ENCODE measurements at places on chromosomes 2 and 18. TPM values are rescaled to one million over a fixed set of nuclear protein-coding genes. Genes with fewer than 3 reads are reported as not detected.

DNA sequence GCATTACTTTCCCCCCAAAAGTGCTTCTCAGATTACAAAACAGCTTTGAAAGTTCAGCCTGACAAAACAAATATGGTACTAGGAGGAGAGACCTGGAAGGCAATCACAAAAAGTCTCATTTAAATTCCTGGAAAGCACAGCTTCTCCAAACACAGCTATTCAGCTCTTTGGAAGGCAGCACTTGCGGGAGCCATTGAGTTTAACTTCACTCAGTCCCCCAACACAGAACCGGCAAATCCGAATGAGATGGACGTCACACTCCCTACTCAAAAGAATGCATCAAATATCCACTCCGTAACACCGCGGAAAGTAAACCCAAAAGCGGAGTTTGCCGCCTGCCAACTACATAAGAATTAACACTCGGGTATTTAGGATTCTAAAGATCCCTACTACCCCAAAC lies 638 bp downstream of the ST6GAL2 start:
- no peak for DNase-seq

DNA sequence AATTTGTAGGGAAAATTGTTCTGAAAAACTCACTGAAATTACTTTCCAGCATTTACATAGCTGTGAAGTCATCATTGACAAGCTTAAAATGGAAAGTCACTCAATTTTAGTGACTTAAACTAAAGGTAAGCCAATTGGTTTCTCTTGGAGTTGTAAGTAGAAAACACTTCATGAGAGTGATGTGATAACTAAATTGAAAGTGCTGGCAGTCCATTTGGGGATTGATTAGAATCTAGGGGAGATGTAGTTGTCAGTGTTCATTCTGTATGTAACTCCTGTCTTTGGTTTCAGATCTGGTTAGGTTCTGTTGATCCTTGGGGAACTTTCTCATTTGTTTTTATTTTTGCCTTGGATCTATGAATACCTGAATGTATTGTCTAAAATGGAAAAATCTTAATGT lies 53.8 kb downstream of the COX7A2L start:
- DNase-seq, result no peak

DNA sequence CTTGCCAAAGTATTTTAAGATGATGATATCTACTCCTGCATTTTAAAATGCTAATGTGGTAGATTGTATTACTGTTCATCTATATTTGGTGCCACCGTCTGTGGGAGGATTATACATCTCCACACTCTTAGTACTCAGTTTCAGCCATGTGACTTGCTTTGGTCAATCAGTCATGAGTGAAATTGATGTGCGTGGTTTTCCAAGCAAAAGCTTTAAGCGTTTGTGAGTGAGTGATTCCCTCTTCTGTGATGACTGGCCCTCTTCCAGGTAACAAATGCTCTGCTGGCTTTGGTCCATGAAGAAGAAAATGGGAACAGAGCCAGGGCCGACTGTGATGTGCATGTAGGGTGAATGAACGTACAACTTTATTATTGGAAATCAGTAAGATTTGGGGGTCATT lies 330.4 kb downstream of the LPIN1 start:
- no peak for DNase-seq

GRCh38 chr2:100924520-100925451 lies 77.3 kb upstream of the RPL31 start:
- no peak for DNase-seq

DNA sequence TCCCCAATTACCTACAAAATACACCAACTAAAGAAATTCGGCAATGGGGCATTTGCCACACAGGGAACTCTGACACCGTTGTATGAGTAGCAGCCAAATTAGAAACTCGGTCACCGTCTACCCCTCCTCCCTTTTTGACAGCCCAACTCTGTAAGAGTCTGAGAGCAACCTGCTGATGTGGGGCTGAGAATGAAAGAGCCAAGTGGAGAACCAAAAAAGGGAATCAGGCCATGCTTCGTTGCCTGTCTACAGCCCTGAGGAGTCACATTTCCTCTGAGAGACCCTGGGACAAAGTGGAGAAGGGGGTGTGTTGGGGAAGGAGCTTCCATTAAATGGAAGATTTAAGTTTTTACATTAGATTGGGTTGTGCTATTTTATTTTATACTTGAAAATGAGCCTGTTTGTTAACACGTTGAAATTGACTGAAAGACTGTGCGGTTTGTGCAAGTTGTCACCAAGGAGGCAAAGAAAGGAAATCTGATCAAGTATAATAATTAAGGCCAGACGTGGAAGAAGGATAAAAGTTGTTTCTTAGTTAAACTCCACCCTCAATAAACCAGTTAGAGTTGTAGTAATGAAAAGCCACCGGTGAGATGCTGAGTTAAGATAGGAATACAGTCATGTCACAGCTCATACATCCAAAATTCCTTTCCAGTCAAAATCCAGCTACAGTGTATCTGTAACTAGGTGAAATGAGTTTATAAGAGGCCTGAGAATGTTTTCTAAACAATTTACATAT lies 131.7 kb upstream of the CREB1 start:
- DNase-seq, result no peak

- DNase-seq, result no peak
Observed at GRCh38 chr2:29983308-29983707, 61.9 kb upstream of the ALK start.

GRCh38 chr18:991441-991840 lies 86.8 kb downstream of the ADCYAP1 start:
- DNase-seq, result no peak

DNA sequence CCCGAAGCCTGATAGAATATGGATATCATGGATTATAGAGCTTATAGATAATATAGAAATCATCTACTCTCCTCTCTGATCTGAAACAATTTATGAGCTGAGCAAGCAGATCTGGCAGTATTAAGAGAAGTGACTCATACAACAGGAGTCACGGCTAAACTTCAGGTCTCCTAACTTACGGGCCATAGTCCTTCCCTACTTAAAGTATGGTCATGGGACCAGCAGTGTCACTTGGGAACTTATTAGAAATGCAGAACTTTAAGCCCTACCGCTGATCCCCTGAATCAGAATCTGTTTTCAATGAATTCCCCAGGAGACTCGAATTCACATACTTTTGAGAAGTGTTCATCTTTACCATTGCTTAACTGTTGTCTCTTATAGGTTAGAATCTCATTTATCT lies 195.7 kb upstream of the FANCL start:
- DNase-seq, result no peak

GRCh38 chr18:8856212-8856611 lies 150.9 kb downstream of the MTCL1 start:
- DNase-seq, result no peak

SFT2D3 gene
- 7.7 TPM for total RNA-seq

GRHL1 gene
- total RNA-seq, result 2.7 TPM

MREG gene
- 16.8 TPM for total RNA-seq

LRP2 gene
- total RNA-seq, result 36.6 TPM

CDH2 gene
- 1.8 TPM for total RNA-seq

MCEE gene
- total RNA-seq, result 19.5 TPM
